ENCODE measurements at places on chromosomes 1 and 21. TPM values are rescaled to one million over a fixed set of nuclear protein-coding genes. Genes with fewer than 3 reads are reported as not detected.

The ZNF683 gene
- total RNA-seq = not detected

The FAM177B gene
- not detected for total RNA-seq

The MCOLN2 gene
- 0.05 TPM for total RNA-seq

The FCMR gene
- total RNA-seq = not detected

The SERTAD4 gene
- total RNA-seq = 1.1 TPM
